ENCODE measurements at places on chromosomes 3 and 15.

DNA sequence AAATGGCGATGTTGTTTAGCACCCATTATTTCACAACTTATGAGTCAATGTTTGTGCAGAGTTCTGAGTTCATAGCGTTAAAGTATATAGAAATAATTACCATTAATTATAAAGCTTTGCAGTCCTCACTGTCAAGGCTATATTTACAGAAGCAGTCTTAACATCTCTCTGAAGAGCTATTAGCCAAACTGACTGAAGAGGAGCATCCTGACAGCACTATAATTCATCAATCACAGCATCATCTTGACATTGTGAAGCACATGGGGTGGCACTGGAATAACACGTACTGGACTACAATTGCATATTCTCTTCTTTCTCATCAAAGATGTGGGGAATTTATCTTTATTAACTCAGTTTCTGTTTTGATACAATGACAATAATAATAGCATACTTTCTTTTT, 260.6 kb upstream of the MME start:
- DNase-seq: no peak

- DNase-seq: no peak
Measured at GRCh38 chr3:130707902-130708601, 38.6 kb downstream of the PIK3R4 start.

- DNase-seq: peak; percentile 97
Measured at GRCh38 chr15:81023483-81024264, 23.0 kb downstream of the TLNRD1 start.

DNA sequence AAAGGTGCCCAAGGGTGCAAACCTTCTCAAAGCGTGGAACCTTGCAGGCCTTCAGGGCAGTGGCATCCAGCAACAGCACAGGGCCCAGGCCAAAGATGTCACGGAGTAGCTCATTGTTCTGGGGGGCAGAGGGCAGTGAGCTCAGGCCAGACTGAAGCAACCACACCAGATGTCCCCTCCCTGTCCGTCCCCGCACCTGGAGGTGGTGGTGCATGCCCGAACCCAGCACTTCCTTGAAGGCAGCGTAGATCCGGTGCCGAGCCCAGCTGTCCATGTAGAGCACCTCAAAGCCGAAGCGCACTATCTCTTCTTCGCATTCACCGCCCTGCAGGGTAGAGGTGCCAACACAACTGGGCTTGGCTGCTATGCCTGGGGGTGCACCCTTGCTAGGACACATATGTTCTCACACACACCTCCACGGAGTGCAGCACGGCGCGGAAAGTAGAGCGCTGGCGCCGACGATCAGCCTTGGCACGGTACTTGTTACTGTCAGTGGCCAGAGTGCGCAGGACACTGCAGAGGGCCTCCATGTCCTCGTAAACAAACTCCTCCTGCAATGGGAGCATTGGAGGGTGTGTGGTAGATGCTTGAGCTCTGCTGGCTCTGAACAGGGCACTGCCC, 3.7 kb downstream of the IFRD2 start:
- no peak for DNase-seq

DNA sequence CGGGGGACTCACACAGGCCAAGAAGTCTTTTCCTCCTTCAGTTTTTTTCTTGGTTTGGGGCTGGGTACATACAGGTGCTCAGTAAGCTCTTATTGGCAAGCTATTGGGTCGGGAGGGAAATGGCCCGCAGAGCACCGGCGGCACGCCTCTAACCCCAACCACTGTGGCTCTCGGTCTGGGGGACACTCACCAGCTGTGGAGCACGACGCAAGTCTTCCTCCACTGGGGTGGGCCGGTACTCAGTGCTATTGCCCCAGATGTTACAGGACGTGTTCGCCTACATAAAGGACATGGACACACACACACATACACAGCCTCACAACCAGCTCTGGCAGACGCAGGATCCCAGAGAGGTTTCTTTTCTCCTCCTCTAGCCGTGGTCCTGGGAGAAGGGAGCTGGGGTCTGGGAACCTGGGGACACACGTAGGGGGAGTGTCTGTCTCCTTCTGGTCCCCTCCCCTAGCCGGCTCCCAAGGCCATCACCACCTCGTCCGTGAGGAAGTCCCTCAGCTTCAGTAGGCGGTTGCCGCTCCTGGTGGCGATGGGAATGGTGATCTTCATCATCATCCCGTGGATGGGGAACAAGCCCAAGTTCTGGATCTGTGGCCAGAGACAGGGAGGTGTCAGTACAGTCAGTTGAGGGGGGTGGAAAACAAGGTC, 33.4 kb downstream of the FEM1B start:
- DNase-seq: no peak

DNA sequence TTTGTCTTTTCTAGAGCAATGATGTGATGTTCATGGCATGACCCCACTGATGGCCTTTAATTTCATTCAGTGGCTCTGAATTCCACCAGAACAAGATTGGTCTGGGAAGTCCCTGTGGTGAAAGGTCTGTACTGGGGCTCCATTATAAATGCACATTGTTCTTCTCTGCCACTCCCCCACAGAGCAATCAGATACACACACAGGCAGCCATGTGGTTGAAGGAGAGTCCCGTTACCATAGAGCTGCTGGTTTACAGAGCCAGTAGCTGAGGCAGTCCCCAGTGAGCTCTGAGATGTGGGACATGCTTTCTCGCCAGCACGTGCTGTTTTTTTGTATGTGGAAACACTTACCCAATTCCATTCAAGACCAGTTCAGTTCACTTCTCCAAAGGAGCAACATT, 172.7 kb upstream of the TRIM42 start:
- DNase-seq: no peak

DNA sequence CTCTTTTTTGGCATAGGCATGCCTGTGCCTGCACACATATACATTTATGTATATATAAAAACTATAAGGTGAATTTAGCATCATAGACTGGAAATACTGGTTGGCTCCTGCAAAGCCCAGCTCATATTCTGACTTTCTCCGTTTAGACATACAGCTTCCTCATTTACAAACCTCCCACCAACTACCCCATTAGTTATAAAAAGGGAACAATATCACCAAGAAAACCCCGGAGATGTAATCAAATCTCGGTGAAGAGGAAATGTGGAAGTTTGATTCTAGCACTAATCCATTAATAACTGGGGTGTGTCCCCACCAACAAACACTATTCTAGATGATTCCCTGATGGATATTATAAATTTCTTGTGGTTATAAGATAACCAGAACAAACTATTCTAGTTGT, 517.7 kb upstream of the TBL1XR1 start:
- no peak for DNase-seq

DNA sequence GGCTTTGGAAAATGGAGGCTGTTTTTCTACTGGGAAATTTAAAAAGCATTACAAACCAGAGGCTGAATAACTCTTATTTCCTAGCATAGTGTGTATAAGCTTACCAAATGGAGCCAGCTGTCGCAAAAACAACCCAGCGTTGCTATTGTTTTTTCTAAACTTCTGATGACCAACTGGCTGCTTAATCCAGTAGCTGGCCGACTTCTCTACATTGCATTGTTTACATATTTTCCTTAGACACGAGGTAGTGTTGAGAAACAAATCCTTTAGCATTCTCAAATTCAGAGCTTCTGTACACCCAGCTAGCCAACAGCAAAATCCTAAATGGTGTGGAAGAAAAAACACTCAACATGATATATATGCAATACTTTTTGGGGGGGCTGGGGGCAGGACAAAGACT, 161.0 kb upstream of the ADAMTS9 start:
- DNase-seq: no peak

DNA sequence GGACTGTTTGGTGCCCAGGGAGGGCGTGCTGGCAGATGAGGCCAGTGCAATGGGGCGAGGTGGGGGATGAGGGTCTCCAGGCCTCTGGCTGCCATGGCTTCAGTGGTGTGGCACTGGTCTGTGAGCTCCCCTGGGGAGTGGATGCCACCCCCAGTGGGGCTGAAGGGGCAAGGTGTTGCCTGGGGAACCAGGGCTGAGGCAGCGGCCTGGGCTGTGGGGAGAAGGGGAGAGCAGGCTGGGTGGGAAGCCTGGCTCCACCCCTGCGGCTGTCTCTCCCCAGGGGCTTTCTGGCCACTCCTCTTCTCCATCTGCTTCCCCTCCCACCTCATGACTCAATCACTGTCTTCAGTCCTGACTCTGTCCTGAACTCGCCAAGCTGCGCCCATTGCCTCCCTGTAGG, 88.4 kb upstream of the TLE3 start:
- DNase-seq: no peak

DNA sequence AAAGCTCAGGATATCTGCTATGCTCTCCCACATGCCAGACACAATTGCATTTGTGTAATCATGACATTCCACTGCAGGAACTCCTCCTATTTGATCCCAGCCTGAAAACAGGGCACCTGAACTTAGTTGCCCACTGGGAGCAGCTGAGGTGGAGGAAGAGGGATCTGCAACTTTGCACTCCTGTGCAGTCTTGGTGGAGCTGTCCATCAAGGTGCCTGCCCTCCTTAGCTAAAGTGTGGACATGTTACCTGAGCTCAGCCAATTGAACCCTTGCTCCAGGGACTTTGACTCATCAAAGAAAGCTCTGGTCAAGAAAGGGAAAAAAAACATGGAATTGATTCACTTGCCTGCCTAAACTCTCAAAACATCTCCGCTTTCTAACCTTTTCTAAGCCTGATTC, 33.3 kb upstream of the TUBGCP5 start:
- DNase-seq: no peak

GRCh38 chr3:10396083-10396482, 75.2 kb upstream of the SEC13 start:
- no peak for DNase-seq

GRCh38 chr3:129625072-129625874, 18.8 kb upstream of the PLXND1 start:
- DNase-seq: no peak

- no peak for DNase-seq
Measured at GRCh38 chr3:12286504-12286903, 2.4 kb upstream of the PPARG start.

GRCh38 chr3:101898752-101899169, 49.4 kb downstream of the NFKBIZ start:
- DNase-seq: no peak

DNA sequence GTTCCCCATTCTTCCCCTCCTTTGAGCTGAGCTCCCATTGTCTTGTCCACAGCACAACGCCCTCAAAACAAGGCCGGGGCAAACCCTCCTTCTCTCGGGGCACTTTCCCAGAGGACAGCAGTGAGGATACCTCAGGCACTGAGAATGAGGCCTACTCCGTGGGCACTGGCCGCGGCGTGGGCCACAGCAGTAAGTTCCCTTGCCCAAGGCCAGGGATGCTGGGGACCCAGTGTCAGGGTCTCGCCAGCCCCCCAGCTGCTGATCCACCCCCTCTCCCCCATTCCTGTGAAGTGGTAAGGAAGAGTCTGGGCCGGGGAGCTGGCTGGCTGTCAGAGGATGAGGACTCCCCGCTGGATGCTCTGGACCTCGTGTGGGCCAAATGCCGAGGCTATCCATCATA, 4.2 kb upstream of the OGG1 start:
- DNase-seq: no peak

GRCh38 chr15:60006203-60006862, 2.2 kb downstream of the FOXB1 start:
- DNase-seq: peak; percentile 30

GRCh38 chr15:55615445-55615844, 27.3 kb upstream of the PYGO1 start:
- DNase-seq: no peak
